ENCODE measurements at places on chromosomes 2 and 18. TPM values are rescaled to one million over a fixed set of nuclear protein-coding genes. Genes with fewer than 3 reads are reported as not detected.

- DNase-seq: no peak
These were observed 202.4 kb upstream of the RAB12 start for GRCh38 chr18:8406868-8407250.

DNA sequence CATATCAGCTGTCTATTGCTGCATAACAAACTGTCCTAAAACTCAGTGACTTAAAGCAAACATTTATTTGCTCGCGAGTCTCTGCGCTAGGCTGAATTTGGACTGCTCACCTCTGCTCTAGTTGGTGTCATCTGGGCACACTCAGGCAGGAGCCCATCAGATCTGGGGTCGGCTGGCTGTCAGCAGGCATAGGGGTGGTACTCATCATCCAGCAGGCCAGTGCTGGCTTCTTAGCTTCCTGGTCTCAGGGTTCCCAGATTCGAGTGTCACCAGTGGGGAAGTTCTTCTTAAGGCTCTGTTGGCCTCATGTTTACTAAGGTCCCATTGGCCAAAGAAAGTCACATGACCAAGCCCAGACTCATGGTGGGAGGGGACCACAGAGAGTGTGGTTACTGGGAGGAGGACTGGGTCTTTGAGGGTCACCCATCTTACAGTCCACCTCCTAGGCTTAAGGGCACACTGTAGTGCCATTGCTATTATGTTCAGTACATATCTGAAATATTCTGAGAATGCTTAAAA is 71.6 kb upstream of the ATG16L1 start:
- DNase-seq: no peak

DNA sequence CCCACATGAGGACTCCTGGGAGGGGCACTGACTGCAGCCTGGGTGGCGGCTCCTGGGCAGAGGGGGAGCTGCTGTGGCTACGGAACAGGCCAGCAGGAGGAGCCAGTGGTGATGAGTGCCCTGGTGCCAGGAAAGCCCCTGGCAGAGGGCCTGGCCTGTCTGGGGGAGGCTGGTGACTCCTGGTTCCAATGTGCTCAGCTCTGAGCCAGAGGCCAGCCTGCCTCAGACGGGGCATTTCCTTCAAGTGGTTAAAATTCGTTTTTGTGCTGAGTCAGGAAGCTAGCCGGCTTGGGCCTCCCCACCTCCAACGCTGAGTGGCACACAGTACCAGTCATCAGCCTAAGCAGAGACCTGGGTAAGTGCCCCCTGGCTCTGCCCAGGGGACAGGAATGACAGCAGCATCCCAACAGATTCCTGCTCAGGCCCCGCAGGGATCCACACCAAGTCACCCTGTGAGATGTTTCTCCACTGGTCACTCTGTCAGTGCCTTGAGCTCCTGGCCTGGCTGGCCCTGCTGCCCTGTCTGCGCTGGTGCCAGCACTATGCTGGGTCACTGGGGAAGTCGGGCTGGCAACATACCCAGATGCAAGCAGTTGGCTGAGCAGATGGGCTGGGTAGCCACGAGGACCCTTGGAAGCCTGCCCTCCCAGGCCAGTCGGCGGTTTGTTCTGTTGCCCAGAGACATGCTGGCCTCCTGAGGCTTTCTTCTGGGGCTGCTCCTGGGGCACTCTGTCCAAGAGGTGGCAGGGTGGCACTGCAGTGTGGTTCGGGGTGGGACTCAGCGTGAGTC is 7.1 kb upstream of the KLF11 start:
- peak; percentile 32 for DNase-seq

DNA sequence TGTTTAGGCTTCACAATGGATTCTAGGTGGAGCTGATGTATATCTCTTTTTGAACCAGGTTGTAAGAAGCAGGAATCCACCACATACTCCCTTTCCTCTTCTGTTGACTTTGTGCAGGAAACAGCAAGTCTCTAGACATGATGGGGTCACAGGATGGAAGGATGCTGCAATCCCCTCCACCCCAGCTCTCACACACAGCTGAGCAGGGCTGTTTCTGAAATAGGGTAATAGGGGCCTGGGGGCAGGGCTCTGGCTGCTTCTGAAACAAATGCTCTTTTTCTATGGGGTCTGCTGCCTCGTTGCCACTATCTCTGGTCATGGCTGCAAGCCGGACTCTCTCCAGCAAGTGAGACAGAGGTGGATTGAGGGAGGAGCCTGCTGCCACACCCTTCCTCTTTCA is 148.9 kb downstream of the SOX11 start:
- no peak for DNase-seq

DNA sequence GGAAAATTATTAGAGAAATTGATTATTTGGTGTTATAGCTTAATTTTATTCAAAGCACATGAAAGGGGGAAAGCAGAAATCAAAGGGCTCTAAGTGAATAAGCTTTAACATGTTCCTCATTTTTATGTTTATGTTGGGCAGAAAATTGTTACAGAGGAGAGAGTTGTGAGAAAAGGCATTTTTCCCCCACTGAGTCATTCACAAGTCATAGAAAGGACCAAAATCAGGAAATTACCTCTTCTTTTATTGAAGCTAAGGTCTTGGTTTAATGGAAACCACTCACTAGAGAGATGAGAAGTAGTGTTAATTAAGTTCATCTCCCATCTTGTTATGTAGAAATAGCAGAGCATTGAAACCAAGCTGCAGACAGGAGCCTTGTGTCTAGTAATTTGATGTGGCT is 175.3 kb upstream of the THUMPD2 start:
- DNase-seq: no peak

- no peak for DNase-seq
These were observed 210.1 kb downstream of the AGPS start for GRCh38 chr2:177602611-177603164.

- peak; percentile 69 for DNase-seq
These were observed 97.2 kb downstream of the INSIG2 start for GRCh38 chr2:118185210-118186109.

- DNase-seq: no peak
These were observed 383.3 kb upstream of the MYT1L start for GRCh38 chr2:2714408-2714807.

- DNase-seq: peak; percentile 39
These were observed 26.7 kb downstream of the CYP27C1 start for GRCh38 chr2:127193164-127193966.

The C2orf80 gene
- total RNA-seq: not detected

The RAX gene
- 0.03 TPM for total RNA-seq

The IL36B gene
- not detected for total RNA-seq

The LIPG gene
- 17.2 TPM for total RNA-seq

The PNPT1 gene
- 34.6 TPM for total RNA-seq

The DNER gene
- 8.8 TPM for total RNA-seq

Data from GM23338 (cell line).